Heart left ventricle (tissue), 16 donors: ENCODE measurements at places on chromosomes 2 and 18. TPM values are rescaled to one million over a fixed set of nuclear protein-coding genes. Genes with fewer than 3 reads are reported as not detected.

- no peak for DNase-seq
Observed at GRCh38 chr18:43994381-43994780, 686.3 kb upstream of the SETBP1 start.

The SH3BP4 gene
- total RNA-seq = 17.1 TPM

DNA sequence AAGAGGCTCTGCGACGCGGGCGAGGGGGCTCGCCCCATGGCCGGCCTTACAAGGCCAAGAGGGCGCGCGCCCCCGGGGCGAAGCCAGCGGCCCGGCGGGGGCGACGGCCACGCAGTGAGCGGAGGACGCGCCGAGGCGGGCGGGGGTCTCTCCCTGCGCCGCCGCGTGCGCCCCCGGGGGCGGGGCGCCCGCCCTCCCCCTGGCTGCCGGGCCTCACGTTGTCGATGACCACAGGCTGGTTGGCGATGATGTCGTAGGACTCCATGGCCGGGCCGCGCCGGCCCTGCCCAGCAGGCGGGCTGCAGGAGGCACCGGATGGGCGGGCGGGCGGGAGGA is 250 bp downstream of the ACTR1B start:
- no peak for DNase-seq

The FAM110C gene
- total RNA-seq = 10.1 TPM

- DNase-seq = no peak
Observed at GRCh38 chr2:63667132-63667700, 78.5 kb downstream of the MDH1 start.

DNA sequence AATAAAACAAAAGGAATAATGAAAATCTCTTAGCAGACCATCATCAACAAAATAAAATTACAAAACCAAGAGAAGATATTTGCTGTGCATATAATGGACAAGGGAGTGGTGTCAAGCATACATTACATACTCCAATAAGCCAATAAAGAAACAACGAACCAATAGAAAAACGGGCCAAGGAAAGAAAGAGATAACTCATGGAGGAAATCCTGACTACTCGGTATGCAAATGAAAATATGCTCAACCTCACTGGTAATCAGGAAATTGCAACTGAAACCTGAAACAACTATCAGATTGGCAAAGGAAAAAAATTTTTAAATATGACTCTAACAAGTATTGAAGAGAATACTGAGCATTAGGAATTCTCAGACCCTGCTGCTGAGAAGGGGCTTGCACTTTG is 84.7 kb downstream of the BCL2 start:
- DNase-seq = no peak
